ENCODE measurements at places on chromosomes 2 and 18.

DNA sequence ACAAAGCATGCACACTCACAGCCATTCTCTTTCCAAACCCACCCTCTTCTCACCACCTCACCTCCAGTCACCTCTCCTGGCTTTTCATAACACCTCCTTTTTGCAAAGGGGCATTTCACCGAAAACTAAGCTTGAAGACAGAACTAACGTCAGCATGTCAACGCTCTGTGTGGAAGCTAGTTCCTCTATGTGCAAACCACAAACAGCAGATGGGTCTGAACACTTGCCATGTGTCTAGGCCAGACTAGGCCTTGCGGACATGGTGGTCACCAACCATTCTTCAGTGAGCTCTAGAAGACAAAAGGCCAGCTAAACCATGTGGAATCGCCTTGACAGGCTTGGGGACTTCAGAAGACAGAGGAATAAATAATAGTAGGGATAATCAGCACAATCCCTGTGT is 148.5 kb downstream of the TXNL1 start:
- no peak for DNase-seq

DNA sequence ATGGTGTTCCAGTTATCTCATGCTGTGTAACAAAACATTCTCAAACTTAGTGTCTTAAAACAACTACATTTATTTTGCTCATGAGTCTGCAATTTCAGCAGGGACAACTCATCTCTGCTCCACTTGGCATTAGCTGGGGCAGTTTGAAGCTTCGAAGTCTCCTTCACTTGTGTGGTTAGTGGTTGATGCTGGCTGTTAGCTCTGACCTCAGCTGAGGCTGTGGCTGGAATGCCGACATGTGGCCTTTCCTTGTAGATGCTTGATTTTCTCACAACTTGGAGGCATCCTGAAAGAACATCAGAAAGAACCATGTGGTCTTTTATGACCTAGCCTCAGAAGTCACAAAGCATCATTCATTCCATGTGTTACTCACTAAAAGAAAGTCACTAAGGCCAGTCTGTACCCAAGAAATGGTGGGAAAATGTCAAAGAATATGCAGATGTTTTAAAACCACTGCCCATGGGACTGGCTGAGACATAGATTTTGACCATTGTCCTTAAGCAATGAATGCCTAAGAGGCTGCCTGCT is 3.8 kb upstream of the TMSB10 start:
- DNase-seq, result no peak

GRCh38 chr18:50194631-50195532 is at the start of gene MYO5B:
TSS of gene MYO5B (minus strand) at chr18:50195147. CDS start at chr18:50194793, 354 bp downstream.
- no peak for DNase-seq

DNA sequence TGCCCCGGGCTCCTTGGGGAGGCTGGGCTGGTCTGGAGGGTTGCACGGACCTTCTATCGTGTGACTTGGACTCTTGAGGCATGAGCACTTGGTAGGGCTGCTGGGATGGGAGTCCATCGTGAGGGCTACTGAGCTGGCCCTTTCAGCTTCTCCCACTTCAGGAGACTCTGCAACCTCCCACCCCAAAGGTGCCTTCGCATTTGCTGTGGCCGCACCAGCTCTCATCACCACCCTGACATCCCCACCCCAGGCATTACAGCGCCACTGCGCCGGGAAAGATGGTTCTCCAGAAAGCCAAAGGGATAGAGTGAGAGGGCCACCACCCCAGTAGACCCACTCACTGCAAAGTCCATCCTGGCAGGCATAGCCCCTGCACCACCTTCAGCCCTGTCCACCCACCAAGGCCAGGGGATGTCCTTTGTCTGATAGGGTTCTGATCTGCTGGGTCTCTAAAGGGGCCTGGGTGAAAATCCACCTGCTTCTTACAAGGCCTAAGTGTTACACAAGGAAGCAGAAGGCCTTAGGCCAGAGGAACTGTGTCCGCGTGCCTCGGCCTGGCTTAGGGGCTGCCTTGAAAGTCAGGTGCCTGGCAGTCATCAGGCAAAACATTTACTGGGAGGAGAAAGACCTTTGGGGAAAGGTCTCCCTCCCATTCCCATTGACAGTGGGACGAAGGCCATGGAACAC is 5.1 kb downstream of the EHD3 start:
- DNase-seq, result no peak

DNA sequence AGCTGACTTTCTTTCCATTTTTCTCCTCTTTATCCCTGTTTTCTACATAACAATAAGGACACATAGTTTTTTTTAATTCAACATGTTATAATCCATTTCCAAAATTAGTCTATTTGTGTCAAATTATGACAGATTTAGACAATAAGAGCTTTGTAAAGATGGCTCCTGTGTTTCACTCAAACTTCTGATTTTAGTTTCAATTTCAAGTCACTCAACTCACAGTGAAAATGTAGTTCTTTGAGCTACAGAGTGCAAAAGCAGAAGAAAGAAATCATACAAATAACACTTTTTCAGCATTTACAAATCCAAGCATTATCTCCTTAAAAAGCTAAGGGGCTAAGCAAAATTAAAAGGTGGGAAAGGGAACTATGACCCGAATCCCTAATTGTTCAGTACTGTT is 340.7 kb upstream of the TRIB2 start:
- DNase-seq, result no peak

- no peak for DNase-seq
Observed at GRCh38 chr18:741931-742512, 29.6 kb upstream of the ENOSF1 start.

GRCh38 chr2:129239141-129239540 is 740.3 kb upstream of the RAB6C start:
- no peak for DNase-seq

GRCh38 chr18:77167251-77167650 is 34.7 kb upstream of the MBP start:
- DNase-seq, result no peak

GRCh38 chr2:75607988-75608683 is 38.4 kb upstream of the MRPL19 start:
- no peak for DNase-seq

GRCh38 chr18:289026-289425 is 21.2 kb upstream of the THOC1 start:
- DNase-seq, result no peak

DNA sequence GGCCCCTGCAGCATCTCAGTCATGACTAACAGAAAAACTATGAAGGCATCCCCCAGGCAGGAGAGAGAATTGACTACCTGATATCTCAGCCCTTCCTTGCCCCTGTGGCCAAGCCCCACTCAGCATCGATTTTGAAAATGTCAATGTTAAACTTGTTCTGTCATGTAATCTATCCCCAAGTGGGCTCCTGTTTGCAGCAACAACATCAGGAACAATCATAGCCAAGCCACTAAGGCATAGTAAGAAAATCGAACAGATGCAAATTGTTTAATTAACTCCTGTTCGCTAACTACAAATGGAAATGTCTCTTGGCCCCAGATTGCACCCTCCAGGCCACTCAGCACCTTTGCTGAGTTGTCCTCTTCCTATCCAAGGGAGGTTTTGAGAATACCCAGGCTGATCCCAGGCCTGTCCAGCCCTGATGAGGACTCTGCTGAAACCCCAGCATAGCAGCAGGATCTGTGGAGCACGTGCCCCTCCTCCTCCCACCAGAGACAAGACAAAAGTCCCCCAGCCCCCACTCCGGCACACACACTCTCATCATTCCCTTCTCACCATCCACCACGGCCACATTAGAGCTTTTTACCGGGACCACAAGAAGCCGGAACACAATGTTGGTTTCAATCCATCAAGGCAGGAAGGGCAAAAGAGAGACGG is 150.1 kb downstream of the TNS1 start:
- DNase-seq, result no peak

- no peak for DNase-seq
Observed at GRCh38 chr2:232900811-232901735, 31.0 kb downstream of the SNORC start.

DNA sequence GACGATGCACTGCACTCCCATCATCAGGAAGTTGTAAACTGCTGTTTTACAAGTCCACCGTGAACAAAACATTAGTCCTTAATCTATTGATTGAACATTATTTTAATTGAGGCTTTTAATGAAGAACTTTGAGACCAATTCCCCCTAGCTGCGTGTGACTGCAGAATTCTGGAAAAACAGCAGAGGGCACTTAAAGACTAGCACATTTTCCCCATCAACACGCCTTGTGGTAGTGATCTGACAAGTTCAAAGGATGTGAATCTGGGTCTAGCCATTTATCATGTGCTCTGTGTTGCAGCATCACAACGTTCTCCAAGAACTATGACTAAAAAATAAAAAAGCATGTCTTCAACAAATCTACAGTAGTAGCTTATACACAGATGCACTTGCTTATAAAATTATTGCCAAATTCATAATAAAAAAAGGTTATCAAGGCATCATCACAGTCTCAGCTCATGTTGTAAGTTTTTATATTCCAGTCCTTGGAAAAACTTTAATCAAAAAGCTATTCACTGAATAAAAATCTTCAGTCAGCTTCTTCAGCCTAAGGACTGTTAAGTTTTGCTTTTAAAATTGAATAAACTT is 35.8 kb downstream of the SKOR2 start:
- DNase-seq, result no peak

GRCh38 chr18:53698907-53699306 is 525.6 kb downstream of the MBD2 start:
- DNase-seq, result no peak

DNA sequence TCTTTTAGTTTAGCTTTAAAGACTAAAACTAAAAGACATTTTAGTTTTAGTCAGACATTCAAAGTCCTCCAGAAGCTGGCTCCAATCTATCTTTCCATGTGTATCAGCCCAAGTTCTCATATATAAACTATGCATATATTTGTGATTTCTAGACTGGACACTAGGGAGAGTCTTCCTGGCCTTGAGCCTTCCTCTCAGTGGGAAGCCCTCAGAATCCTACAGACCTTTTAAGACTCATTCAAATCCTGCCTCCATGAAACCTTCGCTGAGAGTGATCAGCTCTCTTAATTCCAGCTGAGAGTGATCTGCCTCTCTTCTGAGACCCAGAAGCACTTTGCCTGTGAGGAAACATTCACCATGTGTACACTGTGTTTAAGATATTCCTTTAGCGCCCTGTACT is 452.7 kb downstream of the TGIF1 start:
- DNase-seq, result no peak

GRCh38 chr18:8091035-8091434 is 518.2 kb upstream of the RAB12 start:
- DNase-seq, result no peak

DNA sequence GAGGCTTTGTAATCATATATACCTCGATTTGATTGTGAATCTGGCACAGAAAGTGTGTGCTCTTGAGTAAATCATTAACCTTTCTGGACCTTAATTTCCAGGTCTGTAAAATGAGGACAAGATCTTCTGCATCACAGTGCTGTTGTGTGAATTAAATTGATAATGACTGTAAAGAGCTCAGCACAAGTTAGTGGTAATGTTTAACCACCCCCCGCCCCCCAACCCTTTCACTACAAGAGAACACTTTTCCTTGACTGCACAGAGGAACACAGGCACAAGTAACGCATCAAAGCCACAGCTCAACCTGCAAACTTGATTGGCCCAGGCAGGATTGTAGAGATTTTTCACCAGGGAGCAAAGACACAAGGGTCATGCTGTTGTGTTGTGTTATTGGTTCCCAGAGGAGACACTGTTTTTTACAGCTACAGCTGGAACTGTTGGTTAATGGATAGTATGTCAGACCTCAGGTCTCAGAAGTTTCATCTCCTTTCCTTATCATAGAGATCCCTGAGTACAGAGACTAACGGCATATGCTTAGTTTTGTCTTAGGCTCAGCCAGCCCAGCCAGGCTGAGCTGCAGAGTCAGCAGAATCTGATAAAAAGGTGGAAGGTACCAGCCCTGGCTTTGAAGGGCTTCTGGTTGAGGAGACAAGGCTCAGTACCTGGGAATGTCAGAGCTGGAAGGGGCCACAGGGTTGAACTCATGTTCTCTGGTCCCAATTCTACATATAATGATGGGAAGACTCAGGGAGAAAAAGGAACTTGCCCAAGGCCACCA is 10.6 kb downstream of the SETBP1 start:
- no peak for DNase-seq

- no peak for DNase-seq
Observed at GRCh38 chr2:240635998-240636547, 10.8 kb downstream of the GPR35 start.

DNA sequence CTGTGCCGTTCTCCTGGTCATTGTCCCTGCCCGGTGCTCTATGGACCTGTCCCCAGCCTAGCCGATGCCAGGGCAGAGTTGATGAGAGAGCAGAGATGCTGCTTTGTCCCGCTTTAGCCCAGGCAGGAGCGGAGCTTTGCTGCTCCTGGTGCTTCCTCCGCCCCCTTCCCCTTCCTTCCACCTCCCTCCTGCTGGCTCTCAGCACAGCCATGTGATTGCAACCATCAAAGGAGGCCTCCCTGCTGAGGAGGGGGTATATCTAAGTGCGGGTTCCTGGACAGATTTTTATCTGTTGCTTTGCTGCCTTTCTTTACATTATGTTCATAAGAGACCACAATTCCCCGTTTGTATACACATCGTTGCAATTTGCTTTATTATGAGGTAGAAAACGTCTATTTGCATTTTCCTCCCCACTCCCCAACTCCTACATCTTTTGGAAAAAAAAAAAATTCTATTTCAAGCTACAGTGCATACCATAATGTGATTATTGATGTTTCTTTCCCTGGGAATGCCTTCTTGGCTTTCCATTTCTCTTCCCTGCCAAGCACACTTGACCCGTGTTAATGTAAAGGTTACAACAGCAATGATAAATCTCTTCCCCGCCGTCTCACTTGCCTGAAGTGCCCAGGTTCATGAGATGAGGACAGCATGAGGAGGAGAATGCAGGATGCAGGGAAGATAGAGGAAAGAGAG is 25.4 kb downstream of the ALPK2 start:
- no peak for DNase-seq

DNA sequence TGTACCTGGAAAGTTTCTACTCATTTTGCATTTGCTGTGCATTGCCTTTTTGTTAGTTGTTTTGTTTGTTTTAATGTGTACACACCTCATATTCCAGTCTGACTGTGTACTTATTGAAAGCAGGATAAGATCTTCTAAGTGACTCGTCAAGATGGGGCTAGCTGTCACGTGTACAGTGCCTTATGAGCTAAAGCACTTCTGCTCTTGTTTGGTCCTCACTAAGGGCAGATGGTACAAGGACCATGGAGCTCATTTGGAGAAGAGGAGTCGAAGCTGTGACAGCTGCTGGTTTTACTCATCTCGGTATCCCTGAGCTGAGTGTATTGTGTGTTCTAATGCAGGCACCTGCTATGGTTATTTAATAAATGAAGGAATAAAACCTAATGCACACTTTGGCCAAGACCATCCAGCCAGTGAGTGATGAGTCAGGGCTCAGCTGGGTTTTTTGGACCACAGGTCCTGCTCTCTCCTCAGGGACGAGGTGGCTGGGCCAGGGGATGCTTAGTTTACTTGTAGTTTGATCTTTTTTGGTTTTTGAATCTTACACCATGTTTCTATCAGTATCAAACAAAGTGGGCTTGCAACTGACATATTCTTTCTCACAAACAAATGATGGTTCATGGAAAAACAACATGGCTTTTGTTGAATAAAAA is 152.5 kb upstream of the APCDD1 start:
- no peak for DNase-seq

- no peak for DNase-seq
Observed at GRCh38 chr2:240204431-240205276, 64.2 kb upstream of the OTOS start.

GRCh38 chr2:201228271-201228911 is 31.9 kb upstream of the CASP8 start:
- no peak for DNase-seq

- DNase-seq, result no peak
Observed at GRCh38 chr2:118729760-118730159, 117.7 kb downstream of the EN1 start.

- DNase-seq, result no peak
Observed at GRCh38 chr2:197108758-197109157, 182.3 kb upstream of the PGAP1 start.
